ENCODE measurements at places on chromosomes 12 and 14.

DNA sequence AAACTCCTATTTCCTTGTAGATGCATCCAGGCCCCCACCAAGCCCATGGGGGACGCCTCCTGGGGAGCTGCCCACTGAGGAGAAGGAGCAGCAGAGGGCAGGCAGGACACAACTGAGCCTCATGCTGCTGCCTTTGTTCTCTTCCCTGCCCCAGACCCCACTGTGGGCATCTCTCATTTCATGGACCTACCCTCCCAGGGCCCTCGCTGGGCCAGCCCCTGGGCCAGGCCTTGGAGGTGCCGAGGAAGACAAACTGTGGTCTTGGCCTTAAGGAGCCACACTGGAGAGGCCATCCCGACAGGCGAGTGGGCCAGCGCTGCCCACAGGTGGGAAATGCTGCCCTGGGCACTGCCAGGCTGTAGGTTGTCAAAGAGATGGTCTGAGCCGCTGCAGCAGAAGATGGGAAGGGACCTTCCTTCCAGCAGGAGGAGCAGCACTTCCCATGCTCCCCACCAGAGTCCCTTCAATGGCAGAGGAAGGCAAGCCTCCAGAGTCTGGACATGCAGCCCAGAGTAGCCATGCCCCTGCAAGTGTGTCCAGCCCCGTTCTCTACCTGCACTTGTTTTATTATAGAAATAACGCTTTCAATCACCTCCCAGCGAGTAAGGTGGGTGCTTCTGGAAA lies 147.4 kb downstream of the BCL11B start:
- no peak overlapping the region for H3K4me3 ChIP-seq
- H3K27me3 ChIP-seq, result no peaks in the 10 kb centered on the region
- no peaks in the 10 kb centered on the region for H3K4me1 ChIP-seq
- no peak overlapping the region for H3K27ac ChIP-seq
- no peaks in the 10 kb centered on the region for H3K36me3 ChIP-seq

GRCh38 chr14:90785471-90785870 lies 30.8 kb downstream of the TTC7B start:
- no peak for DNase-seq
- H3K36me3 ChIP-seq, result no peaks in the 10 kb centered on the region
- no peak overlapping the region for H3K27ac ChIP-seq

DNA sequence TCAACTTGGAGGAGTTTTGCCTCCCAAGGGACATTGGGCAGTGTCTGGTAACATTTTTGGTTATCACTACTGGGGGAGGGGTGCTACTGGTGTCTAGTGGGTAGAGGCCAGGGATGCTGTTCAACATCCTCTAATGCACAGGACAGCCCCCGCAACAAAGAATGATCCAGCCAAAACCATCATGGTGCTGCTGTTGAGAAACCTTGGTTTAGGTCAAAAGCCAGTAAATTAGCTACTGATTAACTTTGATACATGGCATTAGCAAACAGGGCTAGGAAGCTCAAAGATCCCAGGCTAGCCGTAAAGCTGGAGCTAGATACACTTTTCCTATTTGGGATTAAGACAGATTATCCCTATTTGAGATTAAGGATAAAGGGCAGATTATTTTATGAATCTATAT lies 8.8 kb downstream of the ALKBH2 start:
- H3K36me3 ChIP-seq, result peaks cover 99% of the 10 kb centered on the region
- DNase-seq, result no peak
- H3K27ac ChIP-seq, result no peak overlapping the region
- H3K4me3 ChIP-seq, result no peak overlapping the region

- H3K27me3 ChIP-seq, result no peaks in the 10 kb centered on the region
- no peaks in the 10 kb centered on the region for H3K36me3 ChIP-seq
- H3K4me3 ChIP-seq, result no peak overlapping the region
Measured at GRCh38 chr14:76917158-76917596, 91.0 kb downstream of the LRRC74A start.

- H3K4me1 ChIP-seq, result no peaks in the 10 kb centered on the region
- H3K36me3 ChIP-seq, result no peaks in the 10 kb centered on the region
- no peak overlapping the region for H3K27ac ChIP-seq
- no peaks in the 10 kb centered on the region for H3K27me3 ChIP-seq
- H3K4me3 ChIP-seq, result no peak overlapping the region
Measured at GRCh38 chr12:39935275-39935674, 170.6 kb downstream of the SLC2A13 start.

GRCh38 chr12:91364471-91365184 lies 182.0 kb upstream of the DCN start:
- H3K27ac ChIP-seq, result no peak overlapping the region
- no peak overlapping the region for H3K4me3 ChIP-seq
- no peaks in the 10 kb centered on the region for H3K27me3 ChIP-seq
- H3K4me1 ChIP-seq, result no peaks in the 10 kb centered on the region
- no peaks in the 10 kb centered on the region for H3K36me3 ChIP-seq

GRCh38 chr12:38884666-38885065 lies 20.7 kb downstream of the CPNE8 start:
- DNase-seq, result no peak
- H3K4me3 ChIP-seq, result no peak overlapping the region
- no peaks in the 10 kb centered on the region for H3K27me3 ChIP-seq

DNA sequence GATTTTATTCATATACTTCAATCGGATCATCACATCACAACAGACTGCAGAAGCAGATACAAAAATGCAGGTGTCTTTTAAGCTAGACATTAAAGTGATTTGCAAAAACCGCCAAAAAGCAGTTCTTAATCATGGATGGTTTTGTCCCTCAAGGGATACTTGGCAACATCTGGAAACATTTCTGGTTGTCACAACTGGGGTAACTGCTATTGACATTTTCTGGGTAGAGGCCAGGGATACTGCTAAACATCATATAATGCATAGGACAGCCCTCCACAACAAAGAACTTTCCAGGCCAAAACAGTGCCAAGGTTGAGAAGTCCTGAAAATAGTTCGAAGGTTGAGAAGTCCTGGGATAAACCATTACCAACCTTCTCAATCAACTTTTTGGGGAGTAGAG lies 101.8 kb upstream of the BBS10 start:
- H3K27ac ChIP-seq, result no peak overlapping the region
- DNase-seq, result no peak
- no peaks in the 10 kb centered on the region for H3K4me1 ChIP-seq
- H3K4me3 ChIP-seq, result no peak overlapping the region
- peaks cover 25% of the 10 kb centered on the region for H3K36me3 ChIP-seq

DNA sequence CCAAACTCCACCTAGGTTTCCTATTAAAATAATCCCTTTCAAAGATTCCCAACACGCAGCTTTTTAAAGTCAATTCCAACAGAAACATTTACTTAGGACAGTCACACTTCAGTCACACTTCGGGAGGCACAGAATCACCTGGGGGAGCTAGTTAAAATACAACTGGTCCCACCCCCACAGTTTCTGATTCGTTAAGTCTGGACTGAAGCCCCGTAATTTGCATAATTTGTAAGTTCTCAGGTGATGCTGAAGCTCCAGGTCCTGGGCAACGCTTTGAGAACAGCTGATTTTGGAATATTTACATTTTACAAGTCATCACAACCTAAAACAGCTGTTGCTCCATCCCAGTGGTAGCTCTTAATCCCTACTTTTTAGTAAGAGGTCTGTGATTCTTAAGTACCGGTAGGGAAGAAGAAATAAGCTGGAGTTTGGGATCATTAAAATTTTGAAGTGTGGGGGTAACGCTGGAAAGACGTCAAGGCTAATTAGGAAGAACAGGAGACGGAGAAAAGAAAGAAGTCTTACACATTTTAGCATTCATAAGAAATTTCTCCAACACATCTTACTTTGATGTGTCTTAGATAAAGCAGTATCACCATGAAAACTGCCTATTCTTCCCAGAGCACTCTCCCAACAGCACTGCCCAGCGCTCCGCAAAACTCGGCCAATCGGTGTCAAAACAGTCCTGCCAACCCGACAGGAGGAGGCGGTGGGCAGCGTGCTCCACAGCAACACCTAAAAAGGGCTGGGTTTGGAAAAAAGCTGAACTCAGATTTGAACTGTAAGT lies 1.1 kb downstream of the IPO8 start:
- no peaks in the 10 kb centered on the region for H3K36me3 ChIP-seq
- peak overlapping the region; percentile 86 for H3K27ac ChIP-seq
- DNase-seq, result peak; percentile 23
- peak overlapping the region; percentile 73 for H3K4me3 ChIP-seq
- H3K27me3 ChIP-seq, result no peaks in the 10 kb centered on the region
- H3K4me1 ChIP-seq, result peaks cover 17% of the 10 kb centered on the region

- no peaks in the 10 kb centered on the region for H3K27me3 ChIP-seq
- no peak overlapping the region for H3K4me3 ChIP-seq
- DNase-seq, result no peak
- no peaks in the 10 kb centered on the region for H3K36me3 ChIP-seq
Measured at GRCh38 chr14:78135450-78135891, 34.7 kb upstream of the NRXN3 start.

- H3K27me3 ChIP-seq, result no peaks in the 10 kb centered on the region
- no peaks in the 10 kb centered on the region for H3K4me1 ChIP-seq
- H3K4me3 ChIP-seq, result no peak overlapping the region
- H3K36me3 ChIP-seq, result no peaks in the 10 kb centered on the region
Measured at GRCh38 chr12:1829306-1829900, 9.0 kb downstream of the LRTM2 start.

- H3K36me3 ChIP-seq, result no peaks in the 10 kb centered on the region
- peaks cover 14% of the 10 kb centered on the region for H3K4me1 ChIP-seq
- DNase-seq, result no peak
- no peak overlapping the region for H3K4me3 ChIP-seq
Measured at GRCh38 chr14:70955543-70956480, 48.6 kb downstream of the PCNX1 start.

DNA sequence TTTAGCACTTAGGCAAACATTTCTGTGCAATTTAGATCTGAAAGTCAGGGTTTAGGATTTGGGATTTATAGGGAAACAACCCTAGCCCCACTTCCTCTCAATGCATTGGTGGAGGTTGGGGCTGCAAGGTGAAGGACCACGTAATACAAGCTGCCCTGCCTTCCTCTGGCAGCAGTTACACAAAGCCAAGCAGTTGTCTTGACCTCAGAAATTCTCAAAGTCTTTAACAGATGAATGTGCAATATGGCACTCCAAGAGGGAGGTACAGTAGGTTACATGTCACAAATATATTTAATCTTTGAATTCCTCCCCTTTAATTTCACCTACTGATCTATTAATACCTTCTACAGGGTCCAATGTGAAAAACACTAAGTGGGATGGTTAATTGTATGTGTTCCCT lies 23.9 kb downstream of the IFNG-AS1 start:
- H3K4me3 ChIP-seq, result no peak overlapping the region
- H3K27ac ChIP-seq, result no peak overlapping the region
- H3K27me3 ChIP-seq, result no peaks in the 10 kb centered on the region
- no peaks in the 10 kb centered on the region for H3K4me1 ChIP-seq

GRCh38 chr14:32933629-32934072 lies 5.0 kb upstream of the NPAS3 start:
- peak overlapping the region; percentile 57 for H3K27ac ChIP-seq
- H3K36me3 ChIP-seq, result no peaks in the 10 kb centered on the region
- peaks cover 31% of the 10 kb centered on the region for H3K27me3 ChIP-seq
- no peak for DNase-seq
- H3K4me1 ChIP-seq, result peaks cover 15% of the 10 kb centered on the region

- no peak overlapping the region for H3K27ac ChIP-seq
- H3K36me3 ChIP-seq, result no peaks in the 10 kb centered on the region
Measured at GRCh38 chr12:38869036-38869435, 36.4 kb downstream of the CPNE8 start.

DNA sequence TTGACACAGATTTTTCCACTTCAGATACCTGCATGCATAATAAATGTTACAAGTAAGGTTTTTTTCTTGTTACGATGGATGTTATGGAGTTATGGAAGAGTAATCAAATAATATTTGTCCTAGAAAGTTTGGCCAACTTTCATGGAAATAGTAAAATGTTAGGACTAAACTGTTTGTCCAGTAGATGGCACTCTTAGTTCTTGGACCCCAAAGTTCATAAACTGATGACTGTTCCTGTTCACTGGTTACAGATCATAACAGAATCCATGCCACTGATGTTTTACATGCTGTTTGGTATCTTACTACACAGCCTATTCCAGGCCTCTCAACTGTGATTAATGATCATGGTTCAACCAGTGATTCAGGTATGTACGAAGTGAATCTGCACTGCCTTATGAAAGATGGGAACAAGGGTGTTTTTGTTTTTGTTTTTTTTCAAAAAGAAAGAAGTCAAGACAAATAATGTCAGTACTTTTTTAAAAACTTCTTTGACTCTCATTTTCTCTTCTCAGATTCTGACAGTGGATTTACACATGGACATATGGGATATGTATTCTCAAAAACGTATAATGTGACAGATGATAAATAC lies 48.8 kb upstream of the SLCO1C1 start:
- DNase-seq, result no peak
- no peaks in the 10 kb centered on the region for H3K36me3 ChIP-seq
- H3K27ac ChIP-seq, result no peak overlapping the region
- H3K27me3 ChIP-seq, result no peaks in the 10 kb centered on the region

DNA sequence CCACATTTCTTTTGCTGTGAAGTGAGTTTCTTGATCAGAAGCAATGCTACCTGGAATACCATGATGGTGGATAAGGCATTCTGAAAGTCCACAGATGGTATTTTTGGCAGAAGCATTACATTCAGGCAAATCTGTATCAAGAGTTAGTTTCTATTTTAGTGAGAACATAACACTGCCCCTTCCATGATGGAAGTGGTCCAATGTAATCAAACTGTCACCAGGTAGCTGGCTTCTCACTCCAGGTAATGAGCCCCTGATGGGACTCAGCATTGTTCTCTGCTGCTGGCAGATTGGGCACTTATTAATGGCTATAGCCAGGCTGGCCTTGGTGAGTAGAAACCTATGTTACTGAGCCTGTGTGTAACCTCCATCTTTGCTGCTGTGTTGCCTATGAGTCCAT lies 80.7 kb downstream of the KCNA5 start:
- H3K36me3 ChIP-seq, result no peaks in the 10 kb centered on the region
- no peak overlapping the region for H3K4me3 ChIP-seq
- H3K27me3 ChIP-seq, result no peaks in the 10 kb centered on the region
- H3K4me1 ChIP-seq, result no peaks in the 10 kb centered on the region
- H3K27ac ChIP-seq, result no peak overlapping the region

- DNase-seq, result no peak
- no peaks in the 10 kb centered on the region for H3K36me3 ChIP-seq
- peaks cover 7% of the 10 kb centered on the region for H3K27me3 ChIP-seq
- H3K4me3 ChIP-seq, result no peak overlapping the region
- no peak overlapping the region for H3K27ac ChIP-seq
Measured at GRCh38 chr14:100605230-100605629, 18.0 kb upstream of the BEGAIN start.

DNA sequence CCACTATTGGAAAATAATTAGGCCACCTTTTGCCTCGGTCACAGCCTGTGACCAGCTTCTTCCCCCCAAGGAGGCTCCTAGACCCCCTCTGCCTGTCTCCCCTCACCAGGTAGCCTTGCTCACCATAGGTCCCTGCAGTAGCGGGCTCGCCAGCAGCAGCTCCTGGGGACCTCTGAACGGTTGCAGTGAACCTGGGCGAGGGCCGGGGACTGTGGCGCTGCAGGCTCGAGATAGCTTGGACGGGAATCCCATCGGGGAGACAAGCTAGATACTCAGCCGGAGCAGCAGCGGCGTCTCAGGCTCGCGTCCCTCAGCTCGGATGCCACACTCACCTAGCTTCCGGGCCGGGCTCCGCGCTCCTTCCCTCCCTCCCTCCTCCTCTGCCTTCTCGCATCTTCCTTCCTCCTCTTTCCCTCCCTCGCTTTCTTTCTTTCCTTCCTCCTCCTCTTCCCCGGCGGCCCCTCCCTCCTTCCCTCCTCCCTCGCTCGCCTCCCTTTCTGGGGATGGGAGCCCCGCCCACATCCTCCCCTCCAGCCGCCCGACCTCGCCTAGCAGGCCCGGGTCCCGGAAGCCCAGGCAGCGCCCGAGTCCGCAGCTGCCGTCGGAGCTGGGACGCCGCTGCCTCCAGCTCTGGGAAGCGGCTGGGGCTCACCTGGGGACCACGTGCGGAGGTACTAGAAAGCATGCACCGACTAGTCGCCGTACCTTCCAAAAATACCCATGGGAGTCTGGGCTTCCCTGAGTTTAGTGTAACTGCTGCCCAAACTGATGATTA lies at the start of gene BMP4:
Gene BMP4 (minus strand): TSS at position 399 of the 775 bp plus-strand sequence. CDS start 4,603 bp downstream, outside the sequence.
- H3K27me3 ChIP-seq, result no peaks in the 10 kb centered on the region
- H3K4me1 ChIP-seq, result peaks cover 52% of the 10 kb centered on the region
- no peaks in the 10 kb centered on the region for H3K36me3 ChIP-seq
- peak within 1 kb of the TSS; percentile 86 for H3K27ac ChIP-seq
- H3K4me3 ChIP-seq, result peak within 1 kb of the TSS; percentile 64
- peak; percentile 65 for DNase-seq

Data from tibial nerve (tissue), 4 donors.